ENCODE measurements at places on chromosomes 16 and 17.

- DNase-seq: no peak
These were observed 4.3 kb upstream of the CCL22 start for GRCh38 chr16:57354311-57354710.

DNA sequence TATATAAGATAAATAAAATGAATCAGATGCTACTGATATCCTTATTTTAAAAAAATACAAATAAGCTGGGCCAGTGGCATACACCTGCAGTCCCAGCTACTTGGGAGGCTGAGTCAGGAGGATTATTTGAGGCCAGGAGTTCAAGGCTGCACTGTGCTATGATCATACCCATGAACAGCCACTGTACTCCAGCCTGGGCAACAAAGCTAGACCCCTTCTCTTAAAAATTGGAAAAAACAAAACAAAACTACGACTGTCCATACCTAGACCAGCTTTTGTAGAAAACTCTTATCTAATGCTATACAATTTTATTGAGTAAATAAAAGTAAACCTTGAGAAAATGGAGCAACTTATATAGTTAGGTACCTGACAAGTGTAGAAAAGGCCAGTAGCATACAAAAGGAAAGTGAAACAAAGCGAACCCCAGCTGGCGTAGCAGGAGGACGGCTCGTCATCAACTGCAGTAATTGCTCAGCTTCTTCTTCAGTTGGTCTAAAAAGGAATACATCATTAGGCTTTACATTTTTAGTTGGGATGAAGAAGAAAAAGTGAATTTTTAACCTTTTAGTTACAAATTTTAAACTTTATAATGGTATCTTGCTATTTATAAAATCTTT, 23.6 kb downstream of the INTS2 start:
- DNase-seq: peak; percentile 23

DNA sequence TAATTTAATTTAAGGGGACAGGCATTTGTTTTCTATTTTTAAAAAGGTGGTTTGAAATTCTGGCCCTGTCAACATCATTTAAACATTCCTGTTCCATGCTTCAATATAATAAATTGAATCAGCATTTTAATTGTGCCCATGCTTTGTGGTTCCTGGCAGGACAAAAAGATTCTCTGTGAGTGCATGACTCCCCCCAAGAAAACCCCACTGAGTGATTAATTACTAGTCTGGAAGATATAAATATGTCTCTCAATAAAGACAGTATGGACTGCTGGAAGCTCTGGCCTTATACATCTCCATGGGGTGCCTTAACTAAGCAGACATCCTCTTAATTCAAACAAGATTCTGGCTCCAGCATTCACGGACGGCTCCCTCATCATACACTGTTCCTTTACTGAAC, 95.0 kb upstream of the PSMD7 start:
- no peak for DNase-seq

- DNase-seq: no peak
These were observed 428.4 kb downstream of the KCNJ2 start for GRCh38 chr17:70597774-70598173.

Measured in central memory CD4-positive, alpha-beta T cell (primary cell).